ENCODE measurements at places on chromosomes 3 and 15.

- DNase-seq, result no peak
Measured at GRCh38 chr15:70602834-70603560, 160.4 kb downstream of the UACA start.

DNA sequence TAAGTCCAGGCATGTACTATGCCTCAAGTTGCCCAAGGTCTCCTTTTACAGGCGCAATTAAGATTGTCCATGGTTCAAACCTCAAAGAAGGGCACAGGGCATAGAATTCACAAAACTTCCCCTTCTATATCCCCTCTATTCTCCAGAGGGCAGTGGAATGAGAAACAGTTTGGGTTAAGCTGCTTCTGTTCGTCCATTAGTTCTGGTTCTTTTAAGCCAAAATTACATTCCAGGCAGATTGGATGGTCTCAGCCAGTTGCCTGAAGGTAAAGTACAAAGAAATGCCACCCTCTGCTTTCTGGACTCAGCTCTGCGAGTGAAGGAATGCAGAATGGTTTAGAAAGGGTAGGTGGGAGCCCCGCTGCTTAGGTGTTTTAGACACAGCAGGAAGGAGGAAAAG, 200.7 kb downstream of the GREM1 start:
- no peak for DNase-seq

DNA sequence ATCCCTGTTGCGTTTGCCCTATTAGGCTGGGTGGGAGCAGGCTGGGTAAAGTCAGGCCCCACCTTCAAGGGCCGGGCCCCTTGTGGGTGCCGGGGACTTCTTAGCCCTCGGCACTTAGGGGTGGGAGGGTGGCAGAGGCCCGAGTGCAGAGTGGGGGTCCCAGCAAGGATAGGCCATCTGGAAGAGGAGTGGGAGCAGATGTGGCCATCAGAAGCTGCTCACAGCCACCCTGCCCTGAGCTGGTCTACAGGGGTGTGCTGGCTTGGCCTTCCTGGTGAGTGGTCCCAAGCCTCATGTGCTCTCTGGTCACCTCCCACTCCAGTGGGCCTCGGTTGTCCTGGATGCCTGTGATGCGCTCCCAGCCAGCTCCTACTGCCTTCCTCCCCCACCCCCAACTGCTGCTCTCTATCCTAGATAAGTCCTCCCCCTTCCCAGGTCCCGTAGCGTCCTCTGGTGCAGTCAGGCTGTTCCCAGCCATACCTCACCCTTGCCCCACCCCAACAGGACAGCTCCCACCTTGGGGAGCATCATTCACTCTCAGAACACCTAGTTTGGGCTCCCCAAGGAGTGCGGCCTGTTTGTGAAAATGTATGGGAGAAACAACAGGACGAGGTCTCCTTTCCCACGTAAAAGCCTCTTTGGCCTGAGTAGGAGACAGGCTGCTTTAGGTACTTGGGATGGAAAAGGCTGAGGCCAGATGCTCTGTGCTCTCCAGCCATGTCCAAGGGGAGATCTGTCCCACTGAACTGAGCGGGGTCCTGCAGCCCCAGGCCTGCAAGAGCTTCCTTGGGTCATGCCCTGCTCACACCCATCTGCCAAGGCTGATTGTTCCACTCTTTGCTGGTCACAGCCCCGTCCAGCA, 24.9 kb upstream of the PLXNA1 start:
- no peak for DNase-seq

DNA sequence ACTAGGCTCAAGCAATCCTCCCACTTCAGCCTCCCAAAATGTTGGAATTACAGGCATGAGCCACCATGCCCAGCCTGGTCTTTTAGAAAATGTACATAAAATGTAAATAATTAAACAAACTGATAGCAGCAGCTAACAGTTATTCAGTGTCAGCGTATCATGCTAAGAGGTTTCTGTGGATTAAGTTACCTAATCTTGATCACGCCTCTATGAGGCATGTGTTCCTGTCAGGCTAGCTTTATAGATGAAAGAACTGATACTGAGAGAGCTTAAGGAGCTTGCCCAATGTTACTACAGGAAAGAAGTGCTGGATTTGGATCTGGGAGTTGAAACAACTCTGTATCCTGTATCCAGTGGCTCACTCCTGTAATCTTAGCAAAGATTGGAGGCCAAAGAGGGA, 11.2 kb upstream of the MST1R start:
- DNase-seq, result no peak

- no peak for DNase-seq
Measured at GRCh38 chr3:183082355-183082915, 16.9 kb downstream of the MCCC1 start.

DNA sequence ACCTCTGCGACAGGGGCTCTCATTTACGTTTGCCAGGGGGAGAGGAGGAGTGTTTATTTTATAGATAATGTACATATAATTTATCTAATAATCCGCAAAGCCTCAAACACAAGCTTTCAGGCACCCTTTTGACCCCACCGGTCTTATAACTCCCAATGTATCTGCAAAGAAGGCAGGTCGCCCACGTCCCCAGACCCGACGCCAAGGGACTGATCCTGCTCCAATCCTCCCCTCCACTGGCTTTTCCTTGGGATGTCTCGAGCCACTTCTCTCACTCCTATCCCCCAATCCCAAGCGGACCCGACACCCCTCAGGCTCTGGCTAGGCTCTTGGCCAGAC, 452 bp downstream of the DCP1A start:
- no peak for DNase-seq

DNA sequence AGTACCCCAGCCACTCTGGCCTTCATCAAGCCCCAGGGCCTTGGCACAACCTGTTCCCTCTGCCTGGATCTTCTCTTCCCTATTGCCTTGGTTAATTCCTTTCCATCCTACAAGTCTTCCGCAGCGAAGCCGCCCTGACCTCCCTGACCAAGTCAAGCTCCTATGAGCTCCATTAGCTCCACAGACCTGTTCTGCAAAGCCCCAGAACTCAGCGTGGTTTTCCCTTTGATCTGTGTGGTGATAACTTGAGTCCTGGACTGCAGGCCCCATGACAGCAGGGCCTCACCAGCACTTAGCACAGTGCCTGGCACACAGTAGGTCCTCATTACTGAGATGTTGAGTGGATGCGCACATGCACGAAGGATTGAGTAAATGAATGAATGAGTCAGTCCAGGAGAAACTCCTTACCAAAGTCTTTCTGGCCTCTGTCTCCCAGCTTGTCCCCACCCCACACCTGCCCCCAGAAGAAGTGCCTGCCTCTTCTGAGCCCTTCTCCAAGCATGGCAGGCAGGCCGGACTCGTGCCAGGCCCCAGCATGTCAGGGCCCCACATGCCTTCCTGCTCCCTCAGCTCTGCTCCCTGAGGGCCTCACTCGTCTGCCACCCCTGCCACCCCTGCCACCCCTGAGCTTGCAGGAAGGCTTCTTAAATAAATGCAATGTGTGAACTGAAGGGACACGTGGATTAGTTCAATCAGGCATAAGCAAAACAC, 6.3 kb downstream of the ANPEP start:
- DNase-seq, result no peak

DNA sequence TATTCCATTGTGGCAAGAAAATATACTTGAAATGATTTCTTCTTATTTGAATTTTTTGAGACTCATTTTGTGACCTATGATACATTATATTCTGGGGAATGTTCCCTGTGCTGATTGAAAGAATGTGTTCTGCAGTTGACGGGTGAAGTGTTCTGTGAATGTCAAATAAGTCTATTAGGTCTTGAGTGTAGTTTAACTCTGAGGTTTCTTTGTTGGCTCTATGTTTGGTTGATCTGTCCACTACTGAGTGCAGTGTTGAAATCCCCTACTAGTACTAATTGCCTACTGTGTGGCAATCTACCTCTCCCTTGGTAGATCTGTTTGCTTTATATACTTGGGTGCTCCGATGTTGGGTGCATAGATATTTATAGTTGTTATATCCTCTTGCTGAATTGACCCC, 46.3 kb upstream of the VEPH1 start:
- DNase-seq, result no peak

- DNase-seq, result no peak
Measured at GRCh38 chr3:12268049-12268735, 20.7 kb upstream of the PPARG start.

DNA sequence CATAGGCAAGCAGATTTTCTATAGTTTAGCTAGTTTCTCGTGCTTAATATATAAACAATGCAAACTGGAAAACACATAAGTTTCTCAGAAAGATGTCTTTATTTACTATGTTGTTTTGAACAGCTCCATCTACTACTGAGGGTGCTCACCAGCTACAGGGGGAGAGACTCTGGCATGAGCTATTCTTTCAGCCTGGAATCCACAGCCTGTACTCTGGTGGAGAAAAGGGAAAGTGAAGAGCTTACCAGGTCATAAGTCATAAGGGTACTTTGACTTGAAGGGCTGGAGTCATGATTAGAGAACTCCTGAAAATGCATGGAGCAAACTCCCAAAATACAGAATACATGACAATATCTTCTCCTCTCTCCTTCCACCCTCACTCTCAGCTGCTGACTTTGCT, 4.4 kb upstream of the AVEN start:
- DNase-seq, result no peak

- peak; percentile 16 for DNase-seq
Measured at GRCh38 chr3:113516115-113516505, 1.2 kb upstream of the SPICE1 start.

GRCh38 chr15:79091204-79091867, 756 bp upstream of the RASGRF1 start:
- no peak for DNase-seq

GRCh38 chr3:70112751-70113150, 113.2 kb downstream of the SAMMSON start:
- DNase-seq, result no peak
